ENCODE measurements at places on chromosomes 12 and 14.

GRCh38 chr14:81557146-81557545 is 23.5 kb upstream of the SEL1L start:
- peak; percentile 6 for DNase-seq

DNA sequence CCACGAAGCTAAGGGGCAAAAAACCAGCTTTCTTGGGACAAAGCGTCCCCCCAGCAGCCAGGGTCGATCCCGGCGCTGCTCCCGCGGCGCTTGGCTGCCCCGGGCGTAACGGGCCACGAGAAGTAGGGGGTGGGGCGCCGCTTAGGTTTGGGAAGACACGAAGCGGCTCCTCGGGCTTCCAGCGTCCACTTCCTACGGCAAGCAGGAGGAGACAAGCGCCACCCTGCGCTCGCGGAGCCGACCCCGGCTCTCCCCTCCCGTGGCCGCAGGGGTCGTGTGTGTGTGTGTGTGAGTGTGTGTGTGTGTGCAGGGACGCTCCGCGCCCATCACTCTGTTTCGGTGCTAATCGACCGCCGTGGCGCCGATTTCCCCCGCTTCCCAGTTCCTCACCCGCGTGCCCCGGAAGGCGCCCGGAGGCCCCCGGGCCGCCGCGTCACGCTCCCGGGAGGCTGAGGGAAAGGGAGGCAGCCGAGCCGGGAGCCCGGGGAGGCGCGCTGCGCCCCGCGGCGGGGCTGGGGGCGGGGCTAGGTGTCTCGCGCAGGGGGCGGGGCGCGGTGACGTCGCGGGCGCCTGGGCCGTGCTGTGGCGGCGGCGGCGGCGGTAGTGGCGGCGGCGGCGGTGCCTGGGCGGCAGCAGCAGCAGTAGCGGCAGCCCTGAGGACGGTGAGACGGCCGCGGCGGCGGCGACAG is at the start of gene ERC1:
TSS of gene ERC1 (plus strand) at position 563 of the 689 bp plus-strand sequence. CDS start 36,681 bp downstream, outside the sequence.
- DNase-seq: peak; percentile 92

- DNase-seq: no peak
Observed at GRCh38 chr12:124464062-124464461, 103.3 kb downstream of the NCOR2 start.

DNA sequence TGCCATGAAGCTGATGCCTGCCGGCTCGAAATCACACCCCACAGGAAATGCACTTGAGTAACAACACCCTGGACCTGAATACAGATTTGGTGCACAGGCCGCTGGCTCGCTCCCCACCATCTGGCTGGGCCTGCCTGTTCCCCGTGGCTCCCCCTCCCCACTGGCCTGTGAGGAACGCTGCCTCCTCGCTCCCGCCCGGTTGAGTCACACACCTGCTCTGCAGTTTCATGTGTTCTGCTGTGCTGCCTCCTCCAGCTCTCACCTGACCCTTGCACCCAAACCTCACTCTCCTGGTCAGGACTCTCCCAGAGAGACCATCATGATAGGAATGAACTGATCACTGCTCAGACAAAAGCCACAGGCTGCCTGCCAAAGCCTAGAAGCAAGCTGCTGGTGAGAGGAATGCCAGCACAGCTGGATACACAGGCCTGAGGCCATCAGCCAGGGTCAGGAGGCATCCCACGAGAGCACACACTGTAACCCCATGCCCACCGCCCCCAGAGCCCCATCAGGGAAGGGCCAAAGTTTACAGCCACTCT is 3.8 kb upstream of the SIVA1 start:
- no peak for DNase-seq

DNA sequence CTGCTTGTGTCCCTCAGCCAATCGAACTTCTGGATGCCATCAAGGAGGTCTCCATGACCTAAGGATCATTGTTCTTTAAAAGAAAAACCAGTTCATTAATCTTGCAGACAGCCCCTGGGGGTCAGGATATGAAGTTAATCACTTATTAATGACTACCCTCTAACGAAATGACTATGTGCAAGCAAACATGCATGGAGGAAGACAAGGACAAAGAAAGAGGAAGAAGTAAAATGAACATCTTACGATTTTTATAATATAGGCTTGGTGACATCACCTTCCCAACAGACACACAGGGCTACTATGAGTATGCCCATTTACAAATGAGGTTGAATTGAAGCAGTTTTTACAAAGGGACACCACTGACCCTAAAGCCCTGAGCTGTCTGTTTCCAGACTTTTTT is 111.1 kb upstream of the AMIGO2 start:
- no peak for DNase-seq

DNA sequence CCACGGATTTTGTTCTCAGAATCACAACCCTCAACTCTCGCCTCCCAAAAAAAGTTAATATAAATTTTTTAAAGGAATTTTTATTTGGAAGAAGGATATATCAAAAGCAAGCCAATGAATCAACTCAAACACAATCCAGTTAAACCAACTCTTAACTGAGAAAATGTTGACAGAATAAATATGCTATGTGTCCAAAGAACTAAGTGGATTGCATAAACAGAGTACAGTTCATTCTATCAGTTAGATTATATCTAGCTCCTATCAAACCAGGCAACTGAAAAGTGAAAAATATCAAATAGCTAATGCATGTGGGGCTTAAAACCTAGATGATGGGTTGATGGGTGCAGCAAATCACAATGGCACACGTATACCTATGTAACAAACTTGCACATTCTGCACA is 16.6 kb downstream of the SLC41A2 start:
- DNase-seq: no peak

DNA sequence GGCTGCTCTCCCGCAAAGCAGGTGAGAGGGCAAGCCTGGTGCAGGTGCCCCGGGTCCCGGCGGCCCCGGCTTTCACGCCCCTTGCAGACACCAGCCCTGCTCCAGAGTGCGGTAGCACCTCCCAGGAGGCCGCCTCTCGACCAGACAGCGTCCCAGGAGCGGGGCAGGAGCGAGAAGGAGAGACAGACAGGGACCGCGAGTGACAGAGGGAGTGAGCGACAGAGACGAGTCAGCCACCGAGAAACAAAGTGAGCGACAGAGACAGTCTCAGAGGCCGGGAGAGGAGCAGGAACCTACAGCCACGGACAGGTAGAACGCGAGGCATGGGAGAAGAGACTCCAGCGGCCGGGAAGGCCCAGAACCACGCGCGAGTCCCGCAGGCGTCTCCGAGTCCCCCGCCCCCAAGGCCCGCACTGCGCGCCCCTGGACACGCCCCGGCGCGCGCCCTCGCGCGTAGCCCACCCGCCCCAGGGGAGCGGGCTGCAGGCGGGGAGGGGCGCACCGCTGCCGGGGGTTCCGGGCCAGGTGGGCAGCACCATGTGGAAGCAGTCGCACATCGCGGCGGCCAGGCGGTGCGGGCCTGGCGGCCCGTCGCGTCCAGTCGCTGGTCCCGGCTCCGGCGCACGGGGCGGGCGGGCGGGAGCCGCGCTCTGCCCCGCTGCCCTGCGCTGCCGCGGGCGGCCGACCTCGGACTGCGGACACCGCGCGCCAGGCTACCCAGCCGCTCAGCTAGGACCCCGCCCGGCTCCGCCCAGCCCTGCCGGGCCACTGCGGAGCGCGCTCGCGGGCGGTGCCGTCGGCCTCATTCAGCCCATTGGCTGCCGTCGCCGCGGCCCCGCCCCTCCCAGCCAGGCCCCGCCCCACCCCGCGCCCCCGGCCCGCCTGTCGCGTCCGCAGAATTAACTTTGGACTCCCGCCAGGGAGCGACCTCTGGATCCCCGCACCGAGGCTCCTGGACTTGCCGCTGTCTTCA is at the start of gene AHNAK2:
TSS of gene AHNAK2 (minus strand) at position 694 of the 973 bp plus-strand sequence. CDS start at position 557, 137 bp downstream.
- DNase-seq: peak; percentile 71

- DNase-seq: no peak
Observed at GRCh38 chr12:39287817-39288216, 155.1 kb downstream of the KIF21A start.

- DNase-seq: no peak
Observed at GRCh38 chr14:106843951-106844483, 1317.6 kb downstream of the TMEM121 start.

- DNase-seq: no peak
Observed at GRCh38 chr14:74754899-74755298, 8.2 kb upstream of the YLPM1 start.

DNA sequence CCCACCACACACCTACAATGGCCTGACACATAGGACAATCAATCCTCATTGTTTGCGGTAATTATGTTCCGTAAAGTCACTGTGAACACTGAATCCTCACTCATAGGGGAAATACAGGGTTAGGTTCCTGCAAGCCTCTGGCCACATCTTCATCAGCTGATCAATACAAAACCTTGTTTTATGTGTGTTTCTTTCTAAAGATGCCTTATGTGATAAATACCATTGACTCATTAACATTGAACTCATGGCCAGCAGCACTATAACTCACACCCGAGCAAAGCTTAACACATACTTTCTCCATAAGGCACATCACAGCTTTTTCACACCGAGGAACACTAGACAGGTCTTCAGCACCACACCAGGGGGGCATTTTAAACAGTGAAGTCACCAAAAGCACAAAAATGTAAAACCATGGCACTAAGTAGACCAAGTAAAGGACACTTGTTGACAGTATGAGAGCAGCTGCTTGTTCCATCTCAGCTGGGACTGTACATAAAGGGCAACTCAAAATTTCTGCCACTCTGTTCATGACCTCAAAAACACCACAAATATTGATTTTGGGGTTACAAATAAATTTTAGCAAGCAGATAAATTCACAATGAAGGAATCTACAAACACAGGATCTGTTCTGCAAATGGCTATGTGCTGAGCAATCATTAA is 60.5 kb downstream of the ESR2 start:
- DNase-seq: no peak

GRCh38 chr12:121543786-121544185 is 37.0 kb downstream of the KDM2B start:
- DNase-seq: no peak

GRCh38 chr14:54362089-54362504 is 34.7 kb upstream of the CDKN3 start:
- DNase-seq: no peak

DNA sequence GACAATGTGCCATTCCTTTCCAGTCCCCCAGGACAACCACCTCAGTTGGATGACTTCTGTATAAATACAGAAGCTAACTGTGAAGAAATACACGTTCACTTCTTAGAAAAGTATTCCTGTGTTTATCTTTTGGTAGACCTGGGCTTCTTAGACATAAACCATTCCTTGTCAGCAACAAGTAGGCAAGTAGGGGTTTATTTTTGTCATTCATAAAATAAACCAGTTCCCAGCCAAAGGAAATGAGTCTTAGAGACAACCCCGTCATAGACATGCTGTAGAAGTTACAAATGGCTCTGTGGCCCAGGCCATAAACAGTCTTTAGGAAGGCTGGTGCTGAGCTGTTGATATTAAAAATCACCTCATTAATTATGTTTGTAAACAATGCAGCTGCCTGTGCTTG is 243.2 kb downstream of the SPTSSA start:
- DNase-seq: no peak

DNA sequence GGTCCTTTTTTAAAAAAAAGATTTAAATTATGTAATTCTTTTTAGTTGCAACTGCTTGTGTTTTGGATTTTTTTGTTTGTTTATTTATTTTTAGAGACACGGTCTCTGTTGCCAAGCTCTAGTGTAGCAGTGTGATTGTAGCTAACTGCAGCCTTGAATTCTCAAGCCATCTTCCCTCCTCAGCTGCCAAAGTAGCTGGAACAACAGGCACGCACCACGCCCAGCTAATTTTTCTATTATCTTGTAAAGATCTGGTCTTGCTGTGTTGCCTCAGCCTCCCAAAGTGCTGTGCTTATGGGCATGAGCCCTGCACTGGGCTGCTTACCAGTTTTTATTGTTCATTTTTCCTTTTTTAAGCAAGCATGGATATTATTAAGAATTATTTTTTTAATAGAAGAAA is 10.6 kb upstream of the ART4 start:
- no peak for DNase-seq

All from fibroblast of skin of right biceps (primary cell).